Calu3 (cell line): ENCODE measurements at places on chromosomes 7 and 10. TPM values are rescaled to one million over a fixed set of nuclear protein-coding genes. Genes with fewer than 3 reads are reported as not detected.

Gene THSD7A
- 5.9 and 8.3 TPM in 2 replicates for total RNA-seq

DNA sequence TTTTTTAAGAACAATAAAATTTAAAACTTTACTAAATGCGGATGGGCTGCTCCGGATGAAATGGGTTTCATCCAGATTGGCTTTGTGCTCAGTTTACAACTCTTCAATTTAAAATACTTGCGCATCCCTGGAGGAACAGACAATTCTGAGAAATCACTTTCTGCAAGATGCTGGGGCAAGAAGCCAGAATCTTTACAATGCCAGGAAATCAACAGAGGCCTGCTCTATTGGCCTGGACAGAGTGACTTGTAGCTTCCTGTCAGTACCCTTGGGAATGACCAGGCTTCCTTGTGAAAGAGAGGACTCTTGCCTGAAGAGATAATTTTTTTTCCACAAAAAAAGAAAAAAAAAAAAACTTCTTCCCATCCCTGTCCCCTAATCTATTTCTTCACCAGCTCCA is 3.9 kb upstream of the FAM13C start:
- DNase-seq = no peak

Gene UFSP1
- 3.3 and 4.2 TPM in 2 replicates for total RNA-seq

DNA sequence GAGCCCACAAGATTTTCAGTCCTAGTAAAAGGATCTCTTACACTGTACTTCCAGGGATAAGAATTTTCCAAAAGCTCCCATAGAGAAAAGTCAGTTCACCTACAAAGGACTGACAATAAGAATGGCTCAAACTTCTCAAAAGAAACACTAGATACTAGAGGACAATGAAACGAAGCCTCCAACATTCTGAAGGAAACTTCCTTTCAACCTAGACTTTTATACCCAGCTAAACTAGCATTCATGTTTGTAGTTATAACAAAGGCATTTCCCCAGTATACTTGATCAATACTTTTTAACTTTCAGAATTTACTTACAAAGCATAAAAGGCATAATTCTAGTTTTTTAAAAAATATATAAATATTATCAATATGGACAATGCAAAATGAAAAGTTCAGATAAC is 41.0 kb upstream of the DNAAF5 start:
- no peak for DNase-seq

DNA sequence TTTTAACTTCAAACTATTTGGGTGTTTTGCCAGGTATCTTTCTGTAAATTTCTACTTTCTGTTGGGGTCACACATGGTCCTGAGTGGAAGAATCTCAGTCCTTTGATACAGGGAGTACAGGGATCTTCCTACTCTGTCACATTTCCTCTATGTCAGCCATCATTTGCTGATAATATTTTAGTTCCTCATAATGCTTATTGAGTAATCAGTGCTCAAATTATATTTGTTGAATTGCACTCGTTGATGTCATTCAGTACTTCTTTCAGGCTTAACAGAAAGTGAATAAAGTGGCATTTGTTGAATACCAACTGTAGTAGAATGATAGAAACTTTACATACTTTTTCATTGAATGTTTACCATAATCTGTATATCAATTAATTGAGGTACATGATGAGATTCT is 31.9 kb downstream of the WDR11 start:
- no peak for DNase-seq

DNA sequence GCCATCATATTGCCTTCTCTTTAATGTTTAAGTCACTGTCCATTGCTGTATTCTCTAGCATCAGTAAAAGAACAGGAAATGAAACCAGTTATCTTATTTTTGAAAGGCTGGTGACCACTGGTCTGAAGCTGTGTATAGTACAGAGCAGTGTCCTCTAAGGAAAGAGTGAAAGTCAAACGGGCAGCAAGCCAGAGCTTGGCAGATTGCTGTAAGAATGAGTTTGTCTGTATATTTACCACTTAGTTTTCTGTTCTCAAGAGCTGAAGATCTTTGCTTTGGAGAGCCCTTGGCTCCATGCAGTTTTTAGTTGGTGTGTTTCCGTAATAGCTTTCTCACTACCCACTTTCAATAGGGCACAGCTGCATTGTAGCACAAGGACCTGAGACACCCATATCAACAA is 31.9 kb downstream of the PCBD1 start:
- DNase-seq = no peak

DNA sequence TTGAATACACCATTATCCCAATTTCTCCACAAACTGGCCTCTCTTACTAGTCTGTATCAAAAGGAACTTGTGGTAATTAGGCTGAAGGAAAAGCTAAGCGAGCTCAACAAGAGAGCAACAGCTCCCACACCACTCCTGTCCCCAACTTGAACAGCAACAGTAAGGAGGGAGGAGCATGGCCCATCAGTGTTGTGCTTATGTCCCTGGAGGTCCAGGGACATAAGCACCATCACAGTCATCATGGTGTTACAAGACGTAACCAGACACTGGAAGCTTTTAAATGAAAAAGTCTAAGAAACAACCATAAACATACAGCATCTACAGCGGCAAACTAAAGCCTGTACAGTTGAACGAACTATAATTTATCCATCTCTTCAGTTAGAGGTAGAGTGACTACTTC is 989 bp downstream of the ERLIN1 start:
- no peak for DNase-seq

DNA sequence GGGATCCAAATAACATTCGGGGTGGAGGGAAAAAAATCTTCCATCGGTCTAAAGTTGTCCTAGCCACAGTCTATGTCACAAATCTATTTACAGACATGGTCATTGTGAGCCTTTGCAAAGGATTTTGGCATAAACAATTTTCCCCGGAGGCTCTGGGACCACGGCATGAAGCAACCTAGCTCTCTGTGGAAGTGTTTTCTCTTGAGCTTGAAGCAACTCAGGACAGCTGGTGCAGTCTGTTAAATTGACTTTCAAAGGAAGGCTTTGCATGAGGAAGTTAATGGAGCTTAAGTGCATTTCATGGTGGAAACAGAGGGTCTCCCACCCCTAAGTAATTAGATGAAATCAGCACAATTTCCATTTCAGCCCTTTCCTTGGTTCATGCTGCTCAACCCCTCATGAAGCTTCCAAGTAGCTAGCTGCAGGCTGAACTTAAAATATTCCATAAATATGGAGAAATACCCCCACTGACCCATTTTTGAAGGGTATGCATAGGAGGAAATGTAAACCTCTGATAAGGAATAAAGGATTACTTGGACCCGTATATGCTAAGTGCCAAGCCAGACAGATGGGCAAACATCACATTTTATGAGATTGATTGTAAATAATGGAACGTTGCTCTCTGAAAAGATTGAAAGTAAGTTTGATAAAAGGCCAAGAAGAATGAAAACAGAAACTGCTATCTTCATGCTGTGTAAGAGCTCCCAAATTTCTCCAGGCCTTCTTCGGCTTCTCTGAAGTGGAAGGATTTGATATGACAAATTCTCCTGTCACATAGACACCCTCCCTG is 39.9 kb downstream of the CCDC3 start:
- no peak for DNase-seq

GRCh38 chr7:158289761-158290523 is 297.7 kb downstream of the PTPRN2 start:
- no peak for DNase-seq

DNA sequence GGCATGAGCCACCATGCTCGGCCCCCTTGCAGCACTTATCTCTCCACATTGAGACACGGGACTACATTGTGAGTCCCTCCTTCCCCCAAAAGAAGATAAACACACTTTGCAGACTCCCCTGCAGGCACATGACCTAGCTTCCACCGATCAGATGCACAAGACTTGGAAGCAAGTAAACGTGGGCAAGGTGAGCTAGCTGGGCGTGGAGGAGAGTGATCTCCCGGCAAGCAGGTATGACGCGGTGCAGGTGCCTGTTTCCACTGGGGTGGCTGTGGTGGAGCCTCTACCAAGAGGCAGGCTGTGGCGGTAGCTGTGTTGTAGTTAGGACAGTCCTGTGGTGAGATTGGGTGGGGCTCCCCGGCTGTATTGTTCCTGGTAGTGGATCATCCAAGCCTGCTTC is 7.7 kb upstream of the COMTD1 start:
- no peak for DNase-seq

GRCh38 chr7:73820013-73820412 is 10.8 kb upstream of the CLDN4 start:
- no peak for DNase-seq

DNA sequence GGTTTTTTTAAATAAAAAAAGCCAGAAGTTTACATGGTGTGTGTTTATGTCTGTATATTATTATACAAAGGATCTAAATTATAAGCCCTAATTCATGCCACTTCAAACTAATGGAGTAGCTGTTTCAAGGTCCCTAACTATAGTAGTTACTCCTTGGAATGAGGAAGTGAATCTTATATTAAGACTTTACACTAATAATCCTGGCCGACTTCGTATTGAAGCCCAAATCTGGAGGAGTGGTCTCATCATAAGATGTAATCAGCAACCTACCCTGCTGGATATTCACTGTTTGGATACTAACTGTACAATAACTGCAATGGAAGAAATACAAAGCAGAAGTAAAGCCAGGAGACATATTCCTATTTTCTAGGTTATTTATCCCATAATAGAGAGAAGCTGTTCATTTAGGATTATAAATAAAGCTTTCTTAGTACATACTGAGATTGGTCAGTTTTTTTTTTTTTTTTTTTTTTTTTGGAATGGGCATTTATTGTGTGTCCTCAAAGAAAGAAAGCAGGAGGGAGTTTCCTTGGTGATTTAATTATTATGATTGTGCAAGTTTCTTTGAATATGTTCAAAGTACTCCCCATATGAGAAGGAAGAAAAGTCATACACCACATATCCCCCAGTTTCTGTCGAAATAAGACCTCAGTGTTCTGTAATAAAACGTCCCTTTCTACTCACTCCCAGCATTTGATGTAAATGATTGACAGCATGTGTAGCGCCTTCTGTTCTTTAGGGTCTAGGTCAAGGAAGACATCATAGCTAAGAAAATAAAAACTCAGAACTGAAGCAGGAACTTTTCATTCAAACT is 397.8 kb downstream of the EXOC4 start:
- no peak for DNase-seq

Gene DYNC1I1
- total RNA-seq = 0.73 and 1.4 TPM in 2 replicates

Gene FAM13C
- not detected in 2 replicates for total RNA-seq

DNA sequence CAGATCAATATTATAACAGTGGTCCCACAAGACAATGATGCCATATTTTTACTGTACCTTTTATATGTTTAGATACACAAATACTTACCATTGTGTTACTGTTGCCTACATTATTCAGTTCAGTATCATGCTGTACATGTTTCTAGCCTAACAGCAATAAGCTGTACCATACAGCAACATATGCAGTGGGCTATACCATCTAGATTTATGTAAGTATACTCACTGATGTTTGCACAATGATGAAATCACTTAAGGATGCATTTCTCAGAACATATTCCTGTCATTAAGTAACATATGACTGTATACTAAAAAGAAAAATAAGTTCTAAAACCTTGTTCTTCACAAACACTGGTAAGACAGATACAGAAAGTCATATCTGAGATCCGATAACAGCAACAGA is 468.6 kb upstream of the SEMA3A start:
- no peak for DNase-seq

Gene TRRAP
- 28.0 and 30.9 TPM in 2 replicates for total RNA-seq

DNA sequence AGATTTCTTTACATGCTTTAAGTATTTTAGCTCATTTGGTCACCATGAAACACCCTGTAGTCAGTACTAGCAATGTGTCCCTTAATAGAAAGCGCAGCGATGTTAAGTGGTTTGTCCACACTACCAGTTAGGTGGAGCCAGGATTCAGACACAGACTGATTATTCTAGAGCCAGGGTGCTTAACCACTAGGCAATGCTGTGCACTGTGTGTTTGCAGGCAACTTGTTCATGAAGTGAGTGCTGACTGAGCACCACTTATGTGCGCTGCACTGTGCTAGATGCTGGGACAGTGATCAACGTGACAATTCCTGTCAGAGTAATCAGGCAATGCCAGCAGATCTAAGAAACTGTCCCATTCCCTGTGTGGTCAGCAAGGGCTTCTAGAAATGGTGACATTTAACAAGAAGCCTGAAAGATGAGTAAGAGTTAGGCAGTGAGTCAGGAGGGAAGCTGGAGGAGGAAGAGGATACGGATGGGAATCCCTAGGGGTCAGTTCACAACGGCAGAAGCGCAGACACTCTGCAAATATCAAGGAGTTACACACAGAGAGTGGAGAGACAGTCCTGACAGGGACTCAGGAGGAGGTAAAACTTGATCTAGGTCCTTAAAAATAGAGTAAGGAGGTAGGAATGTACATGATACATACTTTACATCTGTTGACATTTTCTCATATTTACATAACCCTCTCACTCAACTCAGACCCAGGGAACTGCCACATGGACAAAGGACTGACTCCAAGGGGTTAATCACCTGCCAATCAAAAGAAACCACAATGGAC is 69.7 kb upstream of the EGR2 start:
- no peak for DNase-seq

GRCh38 chr10:22646388-22646853 is 68.0 kb downstream of the PIP4K2A start:
- DNase-seq = no peak

Gene MICALL2
- total RNA-seq = 162 and 176 TPM in 2 replicates

Gene CALY
- total RNA-seq = not detected in 2 replicates

Gene ANKIB1
- total RNA-seq = 41.7 and 49.6 TPM in 2 replicates
